ENCODE measurements at places on chromosomes 6 and 20. TPM values are rescaled to one million over a fixed set of nuclear protein-coding genes. Genes with fewer than 3 reads are reported as not detected.
A peak's percentile ranks its signal among the peaks of the same experiment; 100 is the strongest.

PTPRT gene
- polyA plus RNA-seq: 0.58 TPM

SYNDIG1 gene
- polyA plus RNA-seq: 1.9 TPM

DNA sequence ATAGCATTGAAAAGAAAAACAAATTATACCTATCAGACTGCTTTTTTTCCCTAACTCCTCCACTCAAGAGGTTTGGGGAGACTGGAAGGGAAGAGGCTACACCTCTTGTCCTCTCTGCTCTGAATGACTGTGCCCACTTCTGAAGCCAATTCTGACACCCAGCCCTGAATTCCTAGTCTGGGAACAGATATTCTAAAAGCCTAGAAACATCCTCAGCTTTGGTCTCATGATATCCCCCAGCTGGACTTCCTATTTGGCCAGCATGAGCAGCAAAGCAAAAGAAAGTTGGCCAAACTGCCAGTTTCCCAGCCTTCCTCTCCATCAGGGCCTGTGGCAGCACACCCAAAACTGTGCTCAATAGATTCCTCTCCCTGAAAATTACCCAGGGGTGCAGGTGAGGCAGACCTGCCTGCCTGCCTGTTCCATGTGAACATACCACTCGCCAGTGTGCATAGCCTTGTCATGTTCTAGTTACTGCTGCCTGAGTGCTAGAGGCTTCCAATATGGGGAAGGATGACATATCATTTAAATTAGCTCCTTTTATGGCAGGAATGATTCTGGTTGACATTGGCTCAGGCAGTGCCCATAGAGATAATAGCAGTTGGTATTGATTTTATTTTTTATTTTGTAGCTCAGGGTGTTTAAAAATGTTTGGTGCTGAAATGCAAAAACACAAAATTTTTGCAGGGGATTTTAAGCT is 152.1 kb upstream of the RIN2 start:
- H3K36me3 ChIP-seq: no peaks in the 10 kb centered on the region
- no peaks in the 10 kb centered on the region for H3K4me1 ChIP-seq
- H3K27me3 ChIP-seq: no peaks in the 10 kb centered on the region
- no peak overlapping the region for H3K27ac ChIP-seq
- H3K4me3 ChIP-seq: no peak overlapping the region
- DNase-seq: no peak

DNA sequence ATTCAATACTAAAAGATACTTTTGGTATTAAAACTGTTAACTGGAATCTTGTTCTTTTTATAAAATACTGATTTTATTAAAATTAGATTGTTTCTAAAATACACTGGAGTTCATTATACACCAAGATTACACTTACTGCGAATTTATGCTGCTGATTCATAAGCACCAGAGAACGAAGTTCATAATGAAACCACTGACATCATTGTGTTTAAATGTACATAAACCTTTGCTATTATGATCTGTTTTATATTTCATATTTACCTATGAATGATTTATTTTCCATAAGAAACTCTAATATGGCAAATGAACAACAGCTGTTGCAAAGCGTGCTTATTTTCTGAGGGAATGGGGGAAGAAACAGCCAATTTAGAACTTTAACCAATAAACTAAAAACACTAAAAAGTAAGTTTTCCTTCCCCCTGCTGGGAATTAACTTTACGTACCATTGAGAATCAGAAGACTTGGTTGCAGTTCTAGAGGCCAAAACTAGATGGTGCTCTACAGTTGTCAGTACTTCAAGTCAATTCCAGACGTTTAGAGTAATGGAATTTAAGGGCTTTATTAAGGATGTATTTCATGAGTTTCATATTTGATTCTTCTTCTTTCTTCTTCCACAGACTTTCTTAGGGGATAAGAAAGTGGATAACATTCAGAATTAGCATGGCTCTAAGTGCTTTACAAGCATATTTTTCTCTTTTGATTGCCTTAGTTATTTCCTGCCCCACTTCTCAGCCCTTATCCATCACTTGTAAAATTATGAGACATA is 30.8 kb upstream of the COL19A1 start:
- H3K4me3 ChIP-seq: no peak overlapping the region
- H3K4me1 ChIP-seq: no peaks in the 10 kb centered on the region
- no peaks in the 10 kb centered on the region for H3K36me3 ChIP-seq
- peak; percentile 42 for DNase-seq

ID1 gene
- polyA plus RNA-seq: 335 TPM

DNA sequence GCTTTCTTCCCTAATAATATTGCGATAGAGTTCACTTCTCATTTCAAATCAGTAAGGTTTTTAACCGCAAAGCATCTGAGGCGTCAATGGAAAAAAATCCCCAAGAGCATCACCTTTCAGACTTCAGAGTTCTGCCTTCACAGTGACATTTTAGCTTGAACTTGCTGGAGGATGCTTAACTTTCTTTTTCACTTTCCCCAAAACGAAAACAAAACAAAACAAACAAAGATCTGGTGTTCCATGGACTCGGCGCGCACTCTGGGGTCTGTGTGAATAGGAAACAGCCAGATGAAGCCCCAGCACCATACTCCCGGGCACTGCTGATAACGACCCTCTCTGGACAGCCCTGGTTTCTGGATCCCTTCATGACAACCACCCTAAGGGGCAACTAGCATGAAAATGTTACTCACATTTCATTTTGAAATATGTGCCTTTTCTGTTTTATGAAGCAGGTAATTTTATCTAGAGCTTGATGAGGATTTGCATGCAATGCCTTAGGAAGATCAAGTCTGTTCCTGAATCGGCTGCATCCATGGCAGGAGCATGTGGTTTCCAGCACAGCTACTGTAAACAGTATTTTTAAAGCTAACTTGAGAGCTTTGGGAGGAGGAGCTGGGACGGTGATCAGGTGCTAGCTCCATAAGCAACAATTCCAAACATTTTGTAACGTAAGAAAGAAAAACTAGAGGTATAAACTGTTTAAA is 44.5 kb downstream of the RAMACL start:
- no peaks in the 10 kb centered on the region for H3K4me1 ChIP-seq
- no peak for DNase-seq
- no peak overlapping the region for H3K27ac ChIP-seq
- no peak overlapping the region for H3K4me3 ChIP-seq

FABP7 gene
- 1.6 TPM for polyA plus RNA-seq

- DNase-seq: peak; percentile 52
- no peak overlapping the region for H3K4me3 ChIP-seq
- no peaks in the 10 kb centered on the region for H3K27me3 ChIP-seq
- H3K4me1 ChIP-seq: no peaks in the 10 kb centered on the region
- H3K36me3 ChIP-seq: peaks cover 29% of the 10 kb centered on the region
Observed at GRCh38 chr6:10621213-10621612, 73.2 kb downstream of the C6orf52 start.

PTPRK gene
- polyA plus RNA-seq: 72.5 TPM

LGSN gene
- not detected for polyA plus RNA-seq

PCMT1 gene
- polyA plus RNA-seq: 75.7 TPM

TAAR5 gene
- not detected for polyA plus RNA-seq

DNA sequence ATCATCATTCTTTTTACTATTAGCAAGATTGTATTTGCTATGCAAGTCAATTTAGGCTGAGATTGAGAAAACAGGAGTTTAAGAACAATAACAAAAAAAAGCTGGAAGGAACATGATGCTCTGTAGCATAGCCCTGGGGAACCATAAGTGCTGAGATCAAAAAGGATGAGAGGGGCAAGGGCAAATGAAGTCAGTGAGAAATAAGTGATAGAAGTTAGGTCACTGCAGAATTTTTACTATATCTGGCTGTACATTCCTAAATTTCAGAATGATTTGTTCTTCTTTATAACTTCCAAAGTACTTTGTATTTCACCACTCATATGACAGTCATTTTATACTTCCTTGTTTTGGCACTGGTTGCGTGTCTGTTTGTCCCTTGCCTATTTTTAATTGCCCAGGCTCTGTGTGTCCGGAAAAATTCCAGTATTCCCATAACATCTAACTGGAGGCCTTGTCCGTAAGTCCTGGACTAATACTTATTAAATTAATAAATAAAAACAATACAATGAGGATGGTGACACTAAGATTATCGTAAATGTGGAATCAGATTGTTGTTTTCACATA is 444.7 kb downstream of the TENT5A start:
- no peaks in the 10 kb centered on the region for H3K27me3 ChIP-seq
- no peaks in the 10 kb centered on the region for H3K4me1 ChIP-seq
- no peaks in the 10 kb centered on the region for H3K36me3 ChIP-seq
- no peak for DNase-seq

GGTLC1 gene
- 0.19 TPM for polyA plus RNA-seq

DNA sequence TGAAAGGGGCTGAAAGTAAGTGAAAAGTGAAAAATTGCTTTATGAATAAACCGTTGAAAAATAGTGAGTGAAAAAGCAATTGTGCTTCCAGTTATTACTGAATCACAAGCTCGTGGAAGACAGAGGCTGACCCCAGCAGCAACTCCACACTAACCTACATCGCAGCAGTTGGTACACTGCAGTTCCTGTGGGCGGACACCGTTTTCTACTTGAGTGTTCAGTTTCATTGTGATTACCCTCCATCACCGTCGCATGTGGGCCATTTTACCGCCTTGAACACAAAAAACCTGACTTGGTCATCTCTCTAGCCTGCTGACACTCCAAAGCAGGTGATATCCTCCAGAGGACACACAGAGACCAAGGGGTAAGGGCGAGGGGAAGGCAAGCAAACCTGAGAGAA is 28.4 kb downstream of the PRDM1 start:
- peaks cover 3% of the 10 kb centered on the region for H3K4me1 ChIP-seq
- no peaks in the 10 kb centered on the region for H3K36me3 ChIP-seq
- H3K27me3 ChIP-seq: no peaks in the 10 kb centered on the region
- H3K27ac ChIP-seq: no peak overlapping the region
- no peak for DNase-seq

- H3K36me3 ChIP-seq: no peaks in the 10 kb centered on the region
- peaks cover 2% of the 10 kb centered on the region for H3K27me3 ChIP-seq
- no peak overlapping the region for H3K4me3 ChIP-seq
- no peak for DNase-seq
- no peaks in the 10 kb centered on the region for H3K4me1 ChIP-seq
Observed at GRCh38 chr6:20001286-20001685, 164.1 kb downstream of the ID4 start.

DNA sequence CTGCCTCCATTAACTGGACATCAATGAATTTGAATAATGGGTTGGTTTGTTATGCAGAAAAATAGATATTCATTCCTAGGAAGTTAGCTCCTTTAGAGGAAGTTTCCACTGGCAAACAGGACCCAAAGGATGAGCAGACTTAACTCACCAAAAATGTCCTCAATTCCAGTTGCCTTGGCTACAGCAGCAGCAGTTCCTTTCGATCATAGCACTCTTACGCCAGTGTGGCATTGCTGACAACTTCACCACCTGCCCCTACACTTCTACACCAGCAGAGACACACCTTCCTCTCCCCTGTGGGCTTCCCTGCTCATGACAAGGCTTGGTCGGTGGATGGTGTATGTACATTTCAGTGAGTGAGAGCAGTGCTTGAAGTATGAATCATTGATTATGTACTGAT is 532.8 kb downstream of the QKI start:
- no peaks in the 10 kb centered on the region for H3K36me3 ChIP-seq
- H3K27ac ChIP-seq: no peak overlapping the region
- DNase-seq: no peak
- H3K27me3 ChIP-seq: no peaks in the 10 kb centered on the region

PSMB9 gene
- polyA plus RNA-seq: 201 TPM

DNA sequence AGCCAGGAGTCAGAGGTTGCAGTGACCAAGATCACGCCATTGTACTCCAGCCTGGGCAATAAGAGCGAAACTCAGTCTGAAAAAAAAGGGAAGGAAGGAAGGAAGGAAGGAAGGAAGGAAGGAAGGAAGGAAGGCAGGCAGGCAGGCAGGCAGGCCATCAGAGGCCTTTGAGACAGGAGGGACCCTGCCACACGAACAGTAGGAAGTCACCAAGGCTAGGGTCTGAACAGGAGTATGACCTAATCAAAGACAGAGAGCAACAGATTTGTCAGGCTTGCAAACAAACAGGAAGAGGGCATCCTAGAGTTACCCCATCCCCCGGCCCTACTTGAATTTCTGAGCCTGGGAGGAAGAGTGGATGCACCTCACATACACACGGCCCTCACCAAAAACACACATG is 67.1 kb downstream of the FGD2 start:
- no peak for DNase-seq
- H3K4me3 ChIP-seq: no peak overlapping the region
- H3K4me1 ChIP-seq: no peaks in the 10 kb centered on the region
- no peaks in the 10 kb centered on the region for H3K27me3 ChIP-seq
- H3K36me3 ChIP-seq: no peaks in the 10 kb centered on the region

DNA sequence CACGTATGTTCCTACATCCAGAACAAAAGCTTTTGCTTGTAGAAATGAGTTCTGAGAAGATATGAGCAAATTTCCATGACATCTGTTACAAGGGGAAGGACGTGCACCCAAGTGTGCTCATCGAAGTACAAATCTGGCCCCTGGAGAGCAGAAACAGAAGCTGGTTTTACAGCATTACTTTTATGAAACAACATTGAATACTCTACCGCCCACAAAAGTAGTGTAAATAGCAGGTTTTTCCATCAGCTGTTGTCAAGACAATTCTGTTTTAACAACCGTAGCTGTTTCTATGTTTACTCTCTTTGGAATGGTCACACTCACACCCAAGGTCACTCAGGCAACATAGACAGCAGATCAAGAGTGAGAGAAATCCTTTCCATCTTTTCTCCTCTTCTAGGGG is 114.2 kb upstream of the SSTR4 start:
- H3K36me3 ChIP-seq: no peaks in the 10 kb centered on the region
- H3K27ac ChIP-seq: no peak overlapping the region
- DNase-seq: no peak
- H3K4me1 ChIP-seq: no peaks in the 10 kb centered on the region
- no peak overlapping the region for H3K4me3 ChIP-seq

DNA sequence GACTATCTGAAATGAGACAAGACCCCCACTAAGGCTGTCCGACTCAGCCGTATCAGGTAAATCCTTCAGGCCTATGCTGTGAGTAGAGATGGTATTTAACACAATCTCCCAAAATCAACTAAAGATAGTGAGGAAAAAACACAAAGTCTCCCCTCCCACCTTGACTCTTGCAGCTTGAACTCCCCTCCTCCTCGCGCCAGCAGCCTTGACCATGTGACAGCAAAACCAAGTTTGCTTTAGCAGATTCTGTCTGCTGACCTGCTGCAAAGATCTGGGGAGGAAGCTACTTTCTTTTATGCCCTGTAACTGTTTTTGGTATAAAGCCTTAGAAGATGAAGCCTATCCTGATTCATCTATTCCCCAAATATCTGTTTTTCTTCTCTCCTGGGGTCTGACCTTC is 509.5 kb downstream of the CDH26 start:
- no peaks in the 10 kb centered on the region for H3K27me3 ChIP-seq
- no peak for DNase-seq
- H3K36me3 ChIP-seq: no peaks in the 10 kb centered on the region
- no peaks in the 10 kb centered on the region for H3K4me1 ChIP-seq
- H3K27ac ChIP-seq: no peak overlapping the region
- H3K4me3 ChIP-seq: no peak overlapping the region

- H3K4me3 ChIP-seq: no peak overlapping the region
- no peaks in the 10 kb centered on the region for H3K27me3 ChIP-seq
- H3K27ac ChIP-seq: no peak overlapping the region
Observed at GRCh38 chr6:894274-894673, 201.3 kb upstream of the EXOC2 start.

GRCh38 chr20:49914310-49915117 is 815 bp downstream of the SPATA2 start:
- H3K4me3 ChIP-seq: peak overlapping the region; percentile 81
- H3K4me1 ChIP-seq: peaks cover 11% of the 10 kb centered on the region
- peak; percentile 54 for DNase-seq

All from small intestine (tissue), 16 donors.